LNCaP clone FGC (cell line): ENCODE measurements at places on chromosomes 11 and 22.

- no peak for DNase-seq
Observed at GRCh38 chr22:23532731-23533130, 47.4 kb downstream of the IGLL1 start.

GRCh38 chr22:46913351-46913750 lies 150.9 kb downstream of the TBC1D22A start:
- no peak for DNase-seq

DNA sequence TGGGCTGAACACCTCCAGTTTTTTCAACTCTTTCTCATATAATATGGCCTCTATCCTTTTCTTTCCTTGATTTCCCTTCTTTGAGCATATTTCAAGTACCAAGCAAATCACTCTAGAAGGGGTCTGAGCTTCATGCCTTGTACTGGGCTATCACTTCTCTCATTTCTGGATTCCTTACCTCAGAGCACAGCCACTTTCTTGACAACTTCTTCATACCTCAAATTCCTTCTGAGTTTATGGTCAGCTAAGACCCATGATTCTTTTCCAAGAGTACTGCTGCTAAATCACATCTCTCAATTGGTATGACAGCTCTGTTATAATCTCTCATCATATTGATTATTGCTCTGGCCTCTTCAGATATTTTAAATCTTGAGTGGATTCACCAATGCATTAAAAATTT lies 224.8 kb upstream of the ZBED5 start:
- DNase-seq, result no peak

- no peak for DNase-seq
Observed at GRCh38 chr11:28342716-28343115, 234.5 kb downstream of the METTL15 start.

DNA sequence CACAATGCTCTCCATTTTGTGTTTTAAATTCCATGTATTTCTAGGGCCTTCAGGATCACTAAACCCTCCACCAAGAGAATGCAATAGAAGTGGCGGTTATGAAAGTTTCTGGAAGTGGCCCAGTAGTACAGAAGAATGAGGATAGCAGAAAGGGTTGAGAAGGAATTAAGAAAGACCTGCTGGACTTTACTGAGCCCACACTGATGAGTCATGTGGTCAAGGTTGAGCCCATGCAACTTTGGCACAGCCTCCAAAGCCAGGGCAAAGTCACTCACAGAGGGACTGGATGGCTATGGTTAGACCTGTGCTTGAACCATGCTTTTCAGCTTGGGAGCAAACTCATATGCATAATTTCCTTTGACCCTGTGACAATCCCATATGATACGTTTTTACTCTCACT lies 102.9 kb upstream of the PLET1 start:
- DNase-seq, result no peak

DNA sequence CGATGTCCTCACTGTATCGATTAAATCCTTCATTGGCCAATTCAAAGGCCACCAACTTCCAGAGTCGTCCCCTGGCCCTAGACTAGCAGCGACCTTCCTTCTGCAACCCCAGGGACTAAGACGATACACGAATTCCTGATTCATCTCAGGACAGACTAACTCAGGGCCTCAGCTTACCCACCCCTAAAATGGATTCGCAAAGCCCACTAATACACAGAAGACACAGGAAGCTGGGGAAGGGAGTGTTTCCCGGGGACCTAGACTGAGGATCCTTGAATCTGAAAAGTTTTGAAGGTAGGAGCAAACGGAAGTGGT lies 509 bp downstream of the LAMTOR1 start:
- no peak for DNase-seq

GRCh38 chr11:6992457-6993417 lies 27.4 kb downstream of the ZNF214 start:
- DNase-seq, result peak; percentile 6

- DNase-seq, result no peak
Observed at GRCh38 chr11:131043251-131043650, 127.0 kb upstream of the SNX19 start.
